NCI-H2029 treated with DMSO at 0.1 percent for 48 hours (cell line): ENCODE measurements at places on chromosomes 6 and 20.
A peak's percentile ranks its signal among the peaks of the same experiment; 100 is the strongest.

DNA sequence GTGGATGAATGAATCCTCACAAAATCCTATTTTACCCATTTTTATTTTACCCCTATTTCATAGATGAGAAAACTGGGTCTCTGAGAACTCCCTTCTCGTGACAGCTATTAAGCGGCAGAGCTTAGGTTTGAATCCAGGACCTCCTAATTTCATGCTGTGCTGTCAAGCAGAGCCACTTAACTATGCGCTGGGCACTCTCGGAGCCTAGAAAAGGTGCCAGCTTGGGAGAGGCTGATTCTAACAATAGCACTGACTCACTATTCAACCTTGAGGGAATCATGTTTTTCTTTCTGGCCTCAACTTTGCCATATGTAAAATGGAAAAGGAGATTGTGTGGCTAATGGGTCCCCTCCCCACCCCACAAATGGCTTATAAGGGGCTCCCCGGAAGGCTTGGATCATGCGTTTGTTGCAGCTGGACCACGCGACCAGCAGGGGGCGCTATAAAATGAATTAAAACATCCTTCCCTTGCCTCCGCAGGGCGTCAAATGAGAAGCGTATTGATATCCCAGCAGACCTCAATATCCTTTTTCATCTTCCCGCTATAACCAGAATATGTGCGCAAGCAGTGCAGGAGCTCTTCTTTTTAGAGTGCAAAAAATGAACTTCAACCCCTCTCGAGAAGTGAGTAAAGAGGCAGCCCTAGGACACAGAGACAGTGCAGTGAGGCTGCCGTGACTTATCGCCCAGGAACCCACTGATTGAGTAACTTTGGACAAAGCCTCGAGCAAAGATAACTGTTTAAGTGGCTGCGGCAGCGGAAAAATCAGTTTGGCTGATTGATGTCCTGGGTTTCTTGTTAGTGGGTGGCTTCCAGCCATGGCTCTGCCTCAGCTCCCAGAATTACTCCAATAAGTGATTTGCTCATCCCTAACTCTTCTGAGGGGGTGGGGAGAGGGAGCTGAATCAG lies 12.8 kb upstream of the PDYN start:
- peak; percentile 1 for DNase-seq

GRCh38 chr6:137637121-137637520 lies 142.9 kb upstream of the OLIG3 start:
- no peak for DNase-seq

- DNase-seq: no peak
Observed at GRCh38 chr6:35273822-35274559, 14.5 kb downstream of the ZNF76 start.

DNA sequence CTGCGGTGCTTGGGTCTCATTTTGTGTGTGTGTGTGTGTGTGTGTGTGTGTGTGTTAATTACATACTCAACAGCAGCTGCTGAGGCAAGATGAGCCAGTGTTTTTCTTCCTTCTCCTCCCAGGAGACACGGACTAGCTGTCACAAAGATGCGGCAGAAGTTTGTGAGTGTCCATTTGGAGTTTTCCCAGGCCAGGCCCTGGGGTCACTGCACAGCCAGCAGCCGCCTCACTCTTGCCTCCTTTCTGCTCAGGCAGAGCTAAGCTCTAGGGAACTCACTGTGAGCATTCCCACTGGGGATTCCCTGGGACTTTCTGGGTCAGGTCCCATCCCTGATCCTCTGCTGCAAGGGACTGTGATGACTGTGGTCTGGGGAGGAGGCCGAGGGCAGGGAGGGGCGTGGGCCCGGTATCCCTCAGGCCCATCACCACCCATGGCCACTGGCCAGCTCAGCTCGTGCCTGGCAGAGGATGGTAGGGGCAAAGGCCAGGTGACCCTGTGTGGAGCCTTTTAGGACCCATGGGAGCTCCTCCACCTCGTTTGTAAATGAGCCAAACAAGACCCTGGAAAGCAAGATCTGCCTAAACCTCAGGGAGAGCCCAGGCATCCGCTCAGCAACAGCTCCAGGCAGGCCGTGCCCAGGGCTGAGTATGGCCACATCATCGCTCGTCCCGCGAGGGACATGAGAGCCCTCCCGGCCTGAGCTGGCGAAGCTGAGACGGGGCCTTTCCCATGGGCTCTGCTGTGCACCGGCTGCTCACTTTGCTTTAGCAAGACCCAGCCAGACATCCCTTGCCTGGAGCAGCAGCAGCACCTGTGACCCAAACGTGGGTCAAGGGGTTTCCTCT lies 102.0 kb downstream of the PSMB1 start:
- DNase-seq: no peak
